ENCODE measurements at places on chromosomes 7 and 10.

- DNase-seq: no peak
These were observed 539 bp upstream of the MKLN1 start for GRCh38 chr7:131327049-131327625.

DNA sequence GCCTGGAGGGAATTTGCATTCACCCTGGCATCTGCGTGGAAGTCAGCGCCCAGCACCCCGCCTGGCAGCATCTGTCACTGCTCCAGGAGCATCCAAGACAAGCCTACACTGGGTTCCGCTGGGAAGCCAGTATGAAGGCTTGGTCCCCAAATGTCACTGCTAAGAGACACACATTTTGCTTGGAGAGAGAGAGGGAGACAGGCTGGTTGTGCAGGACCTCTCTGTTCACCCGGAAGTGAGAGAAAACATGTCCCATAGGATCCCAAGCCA lies 119.5 kb downstream of the SEC23IP start:
- no peak for DNase-seq

DNA sequence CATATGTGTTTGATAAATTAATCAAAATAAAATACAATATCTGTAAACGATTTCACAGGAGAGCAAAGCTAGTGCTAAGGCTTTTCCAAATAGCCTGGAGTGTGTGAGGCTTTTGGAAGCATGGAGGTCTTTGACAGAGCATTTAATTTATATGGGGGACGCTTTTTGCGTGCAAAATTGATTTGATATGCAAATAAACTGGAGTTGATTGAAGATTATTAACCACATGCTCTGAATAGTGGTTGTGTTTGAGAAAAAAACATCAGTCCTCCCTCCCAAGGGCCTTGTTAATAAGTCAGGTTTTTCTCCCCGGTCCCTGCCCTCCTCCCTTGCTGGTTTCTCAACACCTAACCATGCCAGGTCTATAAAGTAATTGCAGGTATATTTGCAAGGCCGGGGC lies 85.1 kb upstream of the FGFR2 start:
- DNase-seq: no peak

DNA sequence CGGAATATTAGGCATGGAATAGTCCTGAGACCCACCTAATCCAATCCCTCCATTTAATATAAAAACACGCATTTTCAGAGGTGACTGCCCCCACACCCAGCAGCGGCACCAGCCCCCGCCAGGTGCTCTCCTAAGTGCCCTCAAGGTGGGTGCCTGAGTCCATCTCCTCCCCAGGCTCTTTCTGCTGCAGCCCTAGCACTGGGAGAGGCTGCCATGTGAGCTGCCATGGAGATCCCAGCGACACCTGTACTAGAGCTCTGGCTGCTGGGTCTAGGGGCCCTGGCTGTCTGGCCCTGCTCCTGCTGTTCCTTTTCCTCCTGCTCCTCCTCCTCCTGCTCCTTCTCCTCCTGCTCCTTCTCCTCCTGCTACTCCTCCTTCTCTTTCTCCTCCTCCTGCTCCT lies 191.1 kb upstream of the BMPER start:
- DNase-seq: no peak

DNA sequence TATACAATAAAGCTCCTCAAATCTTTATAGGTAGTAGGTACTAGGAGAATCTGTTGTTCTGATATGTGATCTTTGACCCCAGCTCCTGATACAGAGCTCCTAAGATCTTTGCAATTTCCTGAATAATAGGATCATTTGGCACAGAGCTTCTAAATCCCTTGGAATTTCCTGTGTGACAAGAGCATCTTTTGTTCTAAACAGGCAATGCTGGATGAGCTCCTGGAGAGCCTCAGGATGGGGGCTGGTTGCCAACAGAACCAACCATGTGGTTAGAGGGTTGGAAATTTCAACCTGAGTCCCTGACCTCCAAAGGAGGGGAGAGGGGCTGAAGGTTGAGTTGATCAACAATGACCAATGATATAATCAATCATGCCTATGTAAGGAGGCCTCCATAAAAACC lies 629.0 kb downstream of the CCSER2 start:
- no peak for DNase-seq

DNA sequence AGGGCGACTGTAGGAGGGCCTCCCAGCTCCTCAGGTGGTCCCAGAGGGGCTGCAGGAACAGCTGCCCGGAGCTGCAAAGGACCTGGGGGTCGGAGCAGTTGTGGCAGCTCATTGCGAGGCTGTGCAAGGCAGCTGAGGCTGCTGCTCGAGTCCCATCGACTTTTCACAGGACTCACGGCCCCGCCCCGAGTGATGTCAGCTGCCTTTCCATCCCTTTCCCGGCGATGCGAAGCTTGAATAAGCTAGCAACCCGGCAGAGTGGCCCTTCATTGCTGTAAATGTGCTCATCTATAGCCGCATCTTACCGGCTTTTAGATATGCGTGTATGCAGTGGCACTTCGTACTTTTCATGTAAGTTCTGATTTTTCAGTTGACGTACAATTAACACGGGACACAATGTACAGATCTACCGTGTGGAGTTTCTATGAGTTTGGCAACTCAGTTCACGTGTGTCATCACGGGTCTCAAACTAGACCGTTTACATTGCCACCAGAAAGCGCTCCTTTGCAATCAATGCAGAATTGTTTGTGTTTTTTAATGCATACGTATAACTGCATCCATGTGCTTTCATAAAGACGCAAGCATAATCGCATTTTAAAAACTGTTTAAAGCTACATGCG lies at the start of gene CH25H:
CH25H (minus strand) TSS at position 137 of the 620 bp plus-strand sequence; CDS start at position 112, 25 bp downstream.
- DNase-seq: no peak

GRCh38 chr10:35236739-35237138 lies 99.6 kb upstream of the CCNY start:
- no peak for DNase-seq

DNA sequence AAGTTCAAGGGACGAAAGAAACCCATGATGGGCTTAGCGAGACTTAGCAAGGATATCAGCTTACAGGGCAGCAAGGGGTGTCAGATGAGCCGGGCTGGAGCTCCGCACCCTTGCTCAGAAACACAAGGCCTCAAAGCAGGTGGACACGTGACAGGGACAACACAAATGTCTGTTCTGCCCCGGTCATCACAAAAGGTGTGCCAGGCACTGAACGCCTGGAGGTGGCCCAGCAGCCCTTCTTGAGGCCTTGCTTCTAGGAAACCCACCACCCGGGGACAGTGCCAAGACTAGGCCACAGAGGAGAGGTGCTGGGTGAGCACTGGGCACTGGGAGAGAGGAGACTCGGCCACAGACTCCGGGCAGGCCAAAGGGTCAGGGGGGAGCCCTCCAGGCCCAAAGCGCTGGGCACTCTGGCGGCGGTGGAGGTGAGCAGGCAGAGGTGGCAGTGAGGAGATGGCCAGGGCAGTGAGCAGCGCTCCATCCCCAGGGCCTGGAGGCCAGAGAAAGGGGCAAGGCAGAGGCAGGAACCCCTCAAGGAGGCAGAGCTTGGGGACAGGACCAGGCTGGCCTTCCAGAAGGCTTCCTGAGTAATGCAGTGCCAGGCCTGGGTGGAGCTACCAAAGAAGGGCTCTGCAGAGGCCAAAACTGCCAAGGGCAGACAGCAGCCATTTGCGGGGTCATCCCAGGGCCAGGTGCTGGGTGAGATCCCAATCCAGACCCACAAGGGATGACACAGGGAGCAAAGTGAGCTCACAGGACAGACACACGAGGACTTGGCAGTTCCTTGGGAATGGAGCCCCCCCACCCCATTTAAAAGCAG lies 22.7 kb downstream of the EBF3 start:
- DNase-seq: no peak

GRCh38 chr7:107501593-107501992 lies 31.7 kb downstream of the GPR22 start:
- no peak for DNase-seq

DNA sequence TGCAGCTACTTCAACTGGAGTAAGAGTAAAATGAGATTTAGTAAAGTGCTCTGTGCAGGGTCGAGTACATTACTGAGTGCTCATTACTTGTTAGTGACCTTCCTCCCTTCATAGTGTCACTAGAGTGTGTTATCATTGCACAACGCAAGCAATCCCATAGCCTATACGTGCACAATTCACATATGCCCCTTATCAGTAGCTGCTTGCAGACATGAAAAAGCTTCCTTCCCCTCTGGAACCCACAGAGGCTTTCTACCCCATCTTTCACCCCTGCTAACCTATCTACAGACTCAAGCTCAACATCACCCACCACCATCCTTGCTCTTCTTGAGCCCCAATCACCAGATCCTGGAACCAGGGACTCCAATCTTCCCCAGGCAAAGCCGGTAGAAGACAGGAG lies 59.3 kb downstream of the C7orf25 start:
- no peak for DNase-seq

DNA sequence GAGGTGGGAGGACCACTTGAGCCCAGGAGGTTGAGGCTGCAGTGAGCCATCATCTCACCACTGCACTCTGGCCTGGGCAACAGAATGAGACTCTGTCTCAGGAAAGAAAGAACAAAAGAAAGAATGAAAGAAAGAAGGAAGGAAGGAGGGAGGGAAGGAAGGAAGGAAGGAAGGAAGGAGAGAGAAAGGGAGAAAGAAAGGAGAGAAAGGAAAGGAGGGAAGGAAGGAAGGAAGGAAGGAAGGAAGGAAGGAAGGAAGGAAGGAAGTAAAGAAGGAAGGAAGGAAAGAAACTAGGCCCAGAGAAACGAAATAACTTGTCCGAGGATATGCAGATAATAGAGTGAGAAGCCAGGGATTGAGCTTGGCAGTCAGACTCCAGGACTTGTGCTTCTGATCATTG lies 102.1 kb downstream of the SKIDA1 start:
- DNase-seq: no peak

DNA sequence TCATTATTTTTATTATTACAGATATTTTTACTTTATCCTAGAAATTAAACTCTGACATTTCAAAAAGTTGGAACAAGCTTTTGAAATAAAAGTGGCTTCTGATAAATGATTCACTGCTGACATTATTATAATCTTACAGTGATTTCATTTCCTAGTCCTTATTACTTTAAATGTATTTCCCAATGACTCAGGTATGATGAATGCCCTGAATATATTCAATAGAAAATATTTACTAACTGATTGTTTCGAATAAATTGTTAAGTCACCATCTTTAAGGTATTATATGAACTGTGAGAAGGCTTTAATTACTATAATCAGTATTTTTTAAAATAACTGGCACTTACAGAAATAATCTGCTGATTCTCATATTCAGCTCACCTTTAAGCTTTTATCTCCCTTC lies 21.6 kb downstream of the DKK1 start:
- no peak for DNase-seq

GRCh38 chr10:72257051-72257892 lies 16.5 kb upstream of the DDIT4 start:
- no peak for DNase-seq

- DNase-seq: no peak
These were observed 107.0 kb downstream of the HIP1 start for GRCh38 chr7:75631711-75632110.

- no peak for DNase-seq
These were observed 43.8 kb downstream of the MYO1G start for GRCh38 chr7:44935016-44935415.

GRCh38 chr7:12771378-12771877 lies 84.0 kb downstream of the ARL4A start:
- DNase-seq: no peak

DNA sequence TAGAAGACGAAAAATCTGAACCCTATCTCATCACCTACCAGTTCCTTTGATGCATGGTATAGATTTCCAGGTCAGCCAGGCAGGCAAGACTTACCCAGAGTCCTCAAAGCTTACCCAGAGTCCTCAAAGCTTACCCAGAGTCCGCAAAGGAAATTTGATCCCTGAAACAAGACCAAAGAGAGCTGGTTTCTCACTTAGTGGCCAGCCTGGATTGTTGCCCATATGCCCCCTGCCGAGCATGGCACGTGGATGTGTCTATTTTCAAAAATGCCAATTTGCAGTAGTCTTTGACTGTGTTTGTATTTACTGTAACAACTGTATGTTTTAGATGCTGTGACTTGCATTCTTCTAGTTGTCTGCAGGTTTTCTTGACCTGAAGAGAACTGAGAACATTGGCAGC lies 120.2 kb upstream of the STARD3NL start:
- no peak for DNase-seq

DNA sequence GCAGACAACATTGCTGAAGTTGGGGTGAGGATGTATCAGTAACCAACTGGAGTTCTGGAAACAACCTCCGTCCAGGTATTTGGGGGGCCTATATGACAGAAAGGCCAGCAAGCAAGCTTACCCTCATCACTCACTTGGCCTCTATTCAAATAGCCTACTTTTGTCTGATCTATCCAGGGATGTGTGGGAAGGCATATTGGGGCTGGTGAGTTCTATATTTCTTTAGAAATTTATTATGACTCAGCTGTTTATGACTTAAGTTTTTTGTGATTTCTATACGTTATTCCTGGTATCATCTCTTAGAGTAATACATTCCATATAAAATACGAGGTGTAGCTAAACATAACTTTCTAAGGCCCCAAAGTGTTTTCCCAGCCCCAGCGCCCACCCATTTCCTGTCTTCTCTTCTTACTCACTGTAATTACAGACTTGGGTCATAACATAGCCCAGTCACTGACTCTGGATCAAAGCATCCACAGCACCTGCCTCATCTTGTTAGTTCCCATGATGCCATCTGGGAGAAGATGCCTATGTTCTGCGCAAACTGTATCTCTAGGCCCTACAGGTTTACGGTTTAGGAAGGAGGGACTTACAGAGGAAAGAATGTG lies 18.1 kb downstream of the GARS1 start:
- no peak for DNase-seq

All from stimulated activated CD8-positive, alpha-beta memory T cell treated with anti-CD3 and anti-CD28 coated beads, Interleukin-15, amount 100 ng/mL, for 24 hours (primary cell).